B cell (primary cell): ENCODE measurements at places on chromosomes 4 and X. TPM values are rescaled to one million over a fixed set of nuclear protein-coding genes. Genes with fewer than 3 reads are reported as not detected.

S100P gene
- polyA plus RNA-seq = 0.07 TPM in 1 of 2 replicates, not detected in the other

UNC5C gene
- not detected in 2 replicates for polyA plus RNA-seq

TBC1D9 gene
- polyA plus RNA-seq = 48.5 and 48.9 TPM in 2 replicates

GRCh38 chrX:17443556-17443955 lies 68.6 kb downstream of the NHS start:
- DNase-seq = no peak

DNA sequence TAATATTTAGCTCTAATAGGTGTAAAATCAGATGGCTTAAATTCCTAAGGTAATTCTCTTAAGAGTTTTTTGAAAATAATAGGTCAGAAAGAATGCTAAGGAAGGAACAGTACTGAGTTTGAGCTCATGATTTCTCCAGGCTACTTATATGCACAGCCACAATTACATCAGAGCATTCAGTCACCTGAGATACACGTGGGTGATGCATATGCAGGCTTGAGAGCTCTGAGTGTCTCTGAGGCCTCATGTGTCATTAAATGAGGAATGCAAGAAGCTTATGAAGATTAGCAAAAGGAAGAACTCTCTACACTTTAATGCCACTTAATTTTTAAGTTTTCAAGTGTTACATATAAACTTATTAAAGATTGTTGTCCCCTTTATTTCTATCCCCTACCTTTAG lies 124.0 kb upstream of the STIM2 start:
- no peak for DNase-seq

DNA sequence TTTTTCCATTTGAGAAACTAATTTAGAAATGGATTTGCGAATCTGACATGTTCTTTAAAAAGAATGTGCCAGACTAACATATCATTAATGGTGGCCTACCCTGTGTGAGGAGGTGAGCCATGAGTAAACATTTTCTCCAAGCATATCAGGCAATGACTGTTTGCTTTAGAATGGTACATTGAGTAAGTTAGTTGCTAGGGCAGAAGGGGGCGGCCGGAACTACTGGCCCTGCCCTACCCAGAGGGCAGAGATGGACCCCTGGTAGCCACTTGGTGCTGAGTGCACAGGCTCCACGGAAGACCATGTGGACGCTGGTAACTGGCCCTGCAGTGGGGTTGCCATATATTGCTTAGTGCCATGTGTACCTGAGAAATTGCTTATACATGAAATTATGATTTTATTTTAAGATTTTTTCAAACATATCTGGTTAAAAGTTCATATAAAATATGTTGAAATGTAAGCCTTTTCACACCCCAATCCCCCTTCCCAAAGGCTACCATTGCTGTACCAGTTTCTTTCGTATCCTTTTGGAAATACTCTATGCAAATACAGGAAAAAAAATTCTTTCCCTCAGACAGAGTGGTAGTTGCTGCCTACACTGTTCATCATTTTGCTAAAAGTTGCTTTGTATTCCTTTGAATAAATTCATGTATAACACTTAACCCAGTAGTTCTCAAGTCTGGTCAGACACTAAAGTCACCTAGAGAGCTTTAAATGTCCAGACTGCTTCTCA lies 8.8 kb downstream of the FNIP2 start:
- no peak for DNase-seq

DNA sequence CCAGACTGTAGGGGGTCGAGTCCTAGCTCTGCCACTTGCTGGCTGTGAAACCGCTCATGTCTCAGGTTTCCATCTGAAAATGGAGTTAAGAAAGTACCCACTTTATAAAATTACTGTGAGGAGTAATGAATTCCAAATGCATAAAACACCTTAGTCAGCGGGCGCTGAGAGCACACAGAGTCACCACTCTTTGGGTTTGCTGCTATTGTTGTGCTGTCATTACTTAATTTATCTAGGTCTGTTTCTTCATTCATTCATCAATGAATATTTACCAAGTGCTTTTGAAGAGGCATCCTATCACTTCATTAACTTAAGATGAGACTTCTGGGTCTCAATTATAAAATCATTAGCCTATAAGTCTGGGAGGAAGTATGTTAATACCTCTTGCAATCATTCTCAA lies 317.3 kb downstream of the FBXW7 start:
- no peak for DNase-seq

- DNase-seq = no peak
These were observed 457.5 kb upstream of the GRID2 start for GRCh38 chr4:91846233-91846632.

- DNase-seq = no peak
These were observed 20.8 kb downstream of the ATP5ME start for GRCh38 chr4:653080-653821.

DNA sequence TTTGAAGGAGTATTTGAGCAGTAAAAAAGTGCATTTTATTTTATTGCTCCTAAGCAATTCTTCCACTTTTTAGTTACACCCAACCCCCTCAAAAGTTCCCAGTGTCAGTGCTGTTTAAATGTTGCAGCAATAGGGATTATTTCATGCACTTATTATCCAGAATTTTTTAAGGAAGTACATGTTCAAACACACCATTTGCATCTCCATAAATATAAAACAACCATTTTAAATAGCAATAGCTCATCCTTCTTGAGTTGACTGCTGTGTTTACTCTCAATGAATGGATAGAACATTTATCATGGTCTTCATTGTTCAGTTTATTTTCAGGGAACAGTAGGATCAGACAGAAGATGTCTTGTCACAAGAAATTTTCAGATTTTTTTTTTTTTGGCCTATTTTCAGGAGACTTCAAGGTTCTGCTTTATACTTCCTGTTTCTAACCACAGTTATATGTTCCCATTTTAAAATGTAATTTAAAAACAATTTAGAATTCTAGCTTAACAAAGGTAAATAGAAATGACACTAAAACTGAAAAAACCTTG lies 171.9 kb downstream of the TMA16 start:
- peak; percentile 67 for DNase-seq

- no peak for DNase-seq
These were observed 37.3 kb upstream of the GUCY1A1 start for GRCh38 chr4:155629183-155629825.

GRCh38 chrX:7775987-7776386 lies 67.0 kb upstream of the VCX start:
- DNase-seq = no peak

- DNase-seq = no peak
These were observed 20.3 kb upstream of the FAM9C start for GRCh38 chrX:13064599-13065143.

- no peak for DNase-seq
These were observed 2.7 kb downstream of the SLC7A11 start for GRCh38 chr4:138239491-138239890.

DNA sequence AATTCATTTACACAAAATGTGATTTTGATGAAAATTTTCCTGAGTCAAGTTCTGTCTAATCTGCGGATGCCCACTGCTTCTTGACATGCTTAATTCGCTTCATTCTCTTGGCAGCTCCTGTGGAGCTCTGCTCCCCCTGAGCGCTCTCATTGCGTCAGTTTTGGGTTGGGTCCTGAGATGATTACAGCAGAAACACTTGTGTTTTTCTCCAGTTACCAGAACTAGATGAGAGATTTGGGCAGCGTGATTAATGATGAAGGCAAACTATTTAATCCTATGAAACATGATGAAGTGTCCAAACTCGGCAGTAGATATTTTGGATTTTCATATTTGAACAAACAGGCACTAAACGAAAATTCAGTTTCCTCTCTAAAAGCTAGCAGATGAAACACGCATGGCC lies 4.2 kb upstream of the CXCL1 start:
- no peak for DNase-seq
